ENCODE measurements at places on chromosomes 3 and 15. TPM values are rescaled to one million over a fixed set of nuclear protein-coding genes. Genes with fewer than 3 reads are reported as not detected.

MAP1A gene
- 8.8 TPM for total RNA-seq

CLDN18 gene
- not detected for total RNA-seq

DNA sequence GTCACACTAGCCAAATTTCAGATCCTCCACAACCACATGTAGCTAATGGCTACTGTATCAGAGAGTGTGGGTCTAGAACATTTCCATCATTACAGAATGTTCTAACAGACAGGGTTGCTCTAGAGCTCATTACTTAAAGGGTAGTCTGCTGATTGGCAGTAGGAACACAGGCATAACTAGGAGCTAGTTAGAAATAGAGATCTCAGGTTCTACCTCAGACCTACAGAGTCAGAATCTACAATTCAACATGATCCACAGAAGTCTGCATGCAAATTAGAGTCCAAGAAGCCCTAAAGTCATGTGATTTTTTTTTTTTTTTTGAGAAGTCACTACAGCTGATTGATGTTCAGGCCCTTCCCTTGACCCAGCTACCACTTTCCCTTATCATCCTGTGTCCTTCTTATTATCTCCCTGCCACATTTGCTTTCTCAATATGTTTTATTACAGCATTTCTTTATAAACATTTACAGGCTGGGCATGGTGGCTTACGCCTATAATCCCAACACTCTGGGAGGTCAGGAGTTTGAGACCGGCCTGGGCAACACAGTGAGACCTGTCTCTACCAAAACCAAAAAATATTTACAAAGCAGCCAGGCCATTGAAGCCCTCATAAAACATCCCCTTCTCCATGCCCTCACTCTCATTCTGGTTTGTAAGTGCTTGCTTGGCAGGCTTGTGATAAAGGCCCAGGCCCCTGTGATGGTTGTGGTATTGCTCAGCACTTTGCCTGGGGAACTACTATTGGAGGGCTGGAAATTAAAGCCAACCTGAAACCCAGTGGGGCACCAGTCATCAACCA lies 3.8 kb upstream of the ABHD5 start:
- DNase-seq: no peak
- no peaks in the 10 kb centered on the region for H3K4me1 ChIP-seq
- no peak overlapping the region for H3K4me3 ChIP-seq
- no peaks in the 10 kb centered on the region for H3K27me3 ChIP-seq
- H3K27ac ChIP-seq: no peak overlapping the region

FAM43A gene
- total RNA-seq: 10.1 TPM

RSL24D1 gene
- 97.9 TPM for total RNA-seq

- H3K4me3 ChIP-seq: no peak overlapping the region
- H3K27me3 ChIP-seq: no peaks in the 10 kb centered on the region
- no peak overlapping the region for H3K27ac ChIP-seq
- no peaks in the 10 kb centered on the region for H3K36me3 ChIP-seq
- DNase-seq: no peak
Observed at GRCh38 chr3:153319705-153320554, 157.9 kb downstream of the RAP2B start.

DNA sequence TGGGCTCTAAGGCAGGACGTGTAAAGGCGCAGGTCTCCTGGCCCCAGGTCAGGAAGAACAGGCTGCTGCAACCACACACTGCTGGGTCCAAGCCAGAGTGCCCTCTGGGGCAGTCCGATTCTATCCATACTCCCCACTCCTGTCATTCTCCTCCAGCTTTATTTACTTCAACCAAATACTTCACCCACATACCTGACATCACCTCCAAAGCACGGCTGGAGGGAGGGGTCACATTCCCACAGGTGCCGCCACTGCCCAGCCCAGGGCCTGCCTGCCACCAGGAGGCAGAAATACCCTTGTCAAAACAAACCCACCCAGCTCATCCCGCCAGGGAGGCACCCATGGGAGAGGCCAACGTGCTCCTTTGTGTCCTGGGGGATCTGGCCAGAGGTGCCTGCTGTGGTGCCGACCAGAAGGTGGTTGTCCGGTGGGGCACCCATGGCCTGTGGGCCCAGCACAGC lies 100.4 kb downstream of the DAPK2 start:
- H3K27me3 ChIP-seq: no peaks in the 10 kb centered on the region
- no peaks in the 10 kb centered on the region for H3K4me1 ChIP-seq
- H3K36me3 ChIP-seq: no peaks in the 10 kb centered on the region
- peak; percentile 94 for DNase-seq

DNA sequence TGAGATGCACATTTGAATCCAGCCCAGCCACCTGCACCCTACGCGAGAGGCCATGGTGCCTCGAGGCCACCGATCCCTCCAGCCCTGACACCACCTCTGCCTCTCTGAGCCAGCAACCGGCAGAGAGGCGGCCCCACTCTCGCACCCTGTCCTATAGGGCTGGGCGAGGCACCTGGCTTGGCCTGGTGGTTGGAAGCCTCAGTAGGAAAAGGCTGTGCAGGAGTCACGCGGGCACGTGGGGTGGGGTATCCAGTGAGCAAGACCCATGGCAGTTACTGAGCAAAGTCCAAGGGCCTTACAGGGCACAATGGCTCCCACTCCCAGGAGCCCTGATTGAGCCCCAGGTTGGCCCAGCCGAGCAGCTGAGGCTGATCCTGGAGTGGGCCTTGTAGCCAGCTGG lies 12.4 kb upstream of the DUSP7 start:
- peaks cover 5% of the 10 kb centered on the region for H3K4me1 ChIP-seq
- DNase-seq: no peak
- H3K4me3 ChIP-seq: no peak overlapping the region

ST8SIA2 gene
- total RNA-seq: 0.66 TPM
